ENCODE measurements at places on chromosomes 12 and 14.
A peak's percentile ranks its signal among the peaks of the same experiment; 100 is the strongest.

- peak; percentile 67 for DNase-seq
Measured at GRCh38 chr12:46266382-46266791, 2.5 kb downstream of the SLC38A1 start.

GRCh38 chr12:116910645-116911451 lies at the start of gene FBXW8:
FBXW8 (plus strand) TSS chr12:116910950; CDS start chr12:116911038, 88 bp downstream.
- DNase-seq, result peak; percentile 50

DNA sequence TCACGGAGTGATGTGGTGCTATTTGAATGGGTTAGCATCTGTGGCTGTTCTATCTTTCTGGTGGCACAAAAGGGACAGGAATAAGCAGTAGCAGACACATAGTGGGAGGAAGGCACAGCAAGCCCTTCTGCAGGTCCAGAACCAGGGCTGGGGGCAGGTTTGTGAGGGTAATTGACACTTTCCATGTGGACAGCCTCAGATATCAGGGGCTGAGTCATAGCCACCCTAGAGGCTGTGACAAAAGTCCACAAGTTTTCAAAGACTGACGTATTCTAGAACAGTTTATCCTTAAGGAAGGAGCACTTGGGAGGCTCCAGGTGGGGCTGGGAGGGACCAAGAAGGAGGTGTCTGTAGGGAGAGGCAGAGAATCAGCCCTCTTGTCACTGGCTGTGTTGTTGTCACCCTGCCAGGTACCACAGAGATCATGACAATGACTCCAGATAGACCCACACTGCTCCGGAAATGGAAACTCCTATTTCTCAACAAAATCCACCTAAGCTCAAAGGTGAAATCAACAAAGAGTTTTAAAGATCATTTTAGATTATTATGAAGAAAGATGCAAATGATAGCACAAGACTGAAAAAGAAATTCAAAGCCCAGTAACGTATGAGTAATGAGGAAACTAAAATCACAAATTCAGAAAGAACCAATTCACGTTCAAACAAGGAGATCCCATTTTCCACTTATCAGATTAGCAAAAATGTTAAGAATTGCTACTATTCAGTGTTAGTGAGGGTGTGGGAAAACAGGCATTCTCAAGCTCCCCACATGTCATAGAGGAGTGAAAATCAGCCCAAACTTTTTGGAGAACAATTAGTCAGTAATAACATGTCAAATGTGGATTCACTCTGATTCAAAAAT lies 48.3 kb downstream of the NFKBIA start:
- DNase-seq, result no peak

DNA sequence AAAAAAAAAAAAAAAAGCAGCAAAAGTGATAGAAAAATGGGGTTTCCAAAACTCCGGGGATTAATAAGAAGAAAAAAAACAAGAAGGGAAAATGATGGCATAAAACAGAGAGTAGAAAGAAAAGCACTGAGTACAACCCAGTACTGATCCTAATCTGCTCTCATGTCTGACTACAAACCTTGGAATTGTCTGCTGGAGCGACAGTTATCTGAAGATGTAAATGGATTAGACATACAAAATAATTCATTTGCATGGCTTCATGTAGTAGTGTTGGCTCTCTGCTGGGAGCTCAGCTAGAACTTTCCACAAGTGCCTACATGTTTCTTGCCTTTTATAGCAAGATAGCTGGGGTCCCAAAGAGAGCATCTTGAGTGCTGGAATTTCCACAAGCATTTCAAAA lies 34.2 kb downstream of the ZCRB1 start:
- DNase-seq, result no peak

- peak; percentile 7 for DNase-seq
Measured at GRCh38 chr12:132085291-132085635, 58.9 kb downstream of the DDX51 start.

DNA sequence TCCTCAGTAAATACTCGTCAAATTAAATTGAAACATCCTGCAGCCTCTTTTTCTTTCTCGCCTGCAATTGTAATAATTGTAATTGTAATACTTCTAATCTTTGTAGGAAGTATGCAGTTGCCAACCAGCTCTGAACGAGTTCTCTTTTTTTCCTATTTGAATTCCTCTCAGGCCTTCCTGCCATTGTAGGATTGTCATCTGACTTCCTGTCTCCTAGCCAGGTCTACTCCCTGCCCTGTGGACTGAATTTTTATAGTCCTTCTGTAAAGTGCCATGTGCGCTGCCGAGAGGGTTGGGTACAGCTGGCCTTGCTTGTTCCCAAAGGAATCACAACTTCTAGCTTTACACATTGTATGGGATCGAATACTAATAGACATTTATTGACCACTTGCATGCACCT lies 183.3 kb downstream of the SSPN start:
- no peak for DNase-seq
